ENCODE measurements at places on chromosomes 1 and 21.
A peak's percentile ranks its signal among the peaks of the same experiment; 100 is the strongest.

- no peak for DNase-seq
Measured at GRCh38 chr1:2307972-2308371, 79.9 kb downstream of the SKI start.

DNA sequence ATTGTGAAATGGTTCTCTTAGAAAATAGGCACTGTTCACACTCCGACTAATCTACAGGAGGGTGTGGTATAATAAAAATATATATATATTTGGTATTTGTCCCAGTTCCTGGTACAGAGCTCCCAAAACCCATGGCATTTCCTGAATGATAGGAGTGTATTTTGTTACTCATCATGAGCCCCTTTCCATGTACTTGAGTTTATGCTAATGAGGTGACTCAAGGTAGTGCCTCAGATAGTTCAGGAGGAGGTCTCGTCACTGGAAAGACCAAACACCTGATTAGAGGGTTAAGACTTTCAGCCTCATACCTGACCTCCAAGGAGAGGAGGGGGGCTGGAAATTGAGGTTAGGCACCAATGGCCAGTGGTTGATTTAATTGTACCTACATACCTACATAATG lies 57.9 kb downstream of the TTC3 start:
- no peak for DNase-seq

DNA sequence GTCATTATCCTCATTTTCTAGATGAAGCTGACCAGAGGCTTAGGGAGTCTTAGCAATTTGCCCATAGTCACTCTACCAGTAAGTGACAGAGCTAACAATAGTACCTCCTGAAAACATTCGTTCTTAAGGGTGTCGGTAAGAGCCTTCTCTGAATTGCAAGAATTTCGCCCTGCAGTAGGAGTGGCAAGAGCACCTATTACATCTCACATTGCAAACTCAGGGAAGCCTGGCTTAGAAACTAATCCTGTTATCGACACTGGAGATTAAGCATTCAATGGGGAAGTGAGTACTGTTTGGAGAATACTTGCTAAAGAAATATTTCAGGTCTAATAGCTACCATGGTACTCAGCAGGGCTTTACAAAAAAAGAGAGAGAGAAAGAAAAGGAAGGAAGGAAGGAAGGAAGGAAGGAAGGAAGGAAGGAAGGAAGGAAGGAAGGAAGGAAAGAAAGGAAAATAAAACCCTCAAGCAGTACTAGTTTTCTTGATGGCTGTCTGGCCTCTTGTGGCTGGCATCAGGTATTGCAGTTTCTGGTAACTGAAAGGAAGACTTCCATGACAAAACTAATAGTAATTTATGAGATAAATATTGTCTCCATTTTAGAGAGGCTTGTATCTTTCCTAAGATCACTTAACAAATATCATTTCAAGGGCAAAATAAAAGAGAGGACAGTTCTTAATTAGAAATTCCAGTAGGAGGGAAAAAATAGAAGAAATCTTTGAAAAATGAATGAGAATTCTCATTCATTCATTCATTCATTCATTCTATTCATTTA lies 10.4 kb downstream of the C1orf226 start:
- peak; percentile 15 for DNase-seq

DNA sequence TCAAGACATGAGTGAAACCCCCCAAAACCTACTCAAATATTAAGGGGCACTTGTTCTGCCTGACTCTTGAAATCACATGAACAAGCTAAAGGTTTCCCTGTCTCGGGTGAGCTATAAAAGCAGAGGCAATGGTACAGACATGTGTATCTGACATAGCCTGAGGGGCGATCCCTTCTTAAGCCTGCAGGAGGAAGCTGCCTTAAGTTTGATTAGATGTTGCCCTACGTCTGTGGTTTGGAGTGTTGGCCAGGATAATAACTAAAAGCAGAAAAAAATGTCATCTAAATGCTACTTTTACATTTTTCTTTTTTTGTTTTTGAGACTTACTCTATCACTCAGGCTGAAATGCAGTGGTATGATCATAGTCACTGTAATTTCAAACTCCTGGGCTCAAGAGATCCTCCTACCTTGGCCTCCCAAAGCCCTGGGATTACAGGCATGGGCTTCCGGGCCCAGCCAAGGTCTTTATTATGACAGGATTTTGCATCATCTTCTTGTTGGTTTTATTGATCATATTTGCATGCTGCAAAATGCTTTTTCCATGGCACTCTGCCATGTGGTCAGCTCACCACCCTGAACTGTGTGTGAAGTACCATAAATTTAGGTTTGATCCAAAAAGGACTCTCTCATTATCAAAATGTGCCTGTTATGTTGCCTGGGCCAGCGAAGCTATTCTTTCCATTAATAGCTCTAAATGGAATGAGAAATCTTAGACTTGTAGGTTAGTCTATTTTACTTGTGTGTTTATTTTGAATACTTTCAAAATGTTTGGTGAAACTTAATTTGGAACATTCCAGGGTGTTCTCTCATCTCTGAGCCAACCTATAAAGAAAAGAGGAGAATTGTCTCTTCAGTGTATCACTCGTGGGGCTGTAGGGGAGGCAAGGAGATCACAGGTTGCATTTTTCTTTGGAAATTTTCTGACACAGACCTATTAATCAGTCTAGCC lies 15.0 kb upstream of the HMGN1 start:
- no peak for DNase-seq

- DNase-seq: no peak
Measured at GRCh38 chr1:46596036-46596435, 8.0 kb downstream of the MKNK1 start.

GRCh38 chr21:46569081-46569480 lies 35.8 kb downstream of the S100B start:
- no peak for DNase-seq

- no peak for DNase-seq
Measured at GRCh38 chr21:46078322-46078977, 19.5 kb upstream of the COL6A2 start.

GRCh38 chr1:204520834-204521709 lies 4.9 kb downstream of the MDM4 start:
- peak; percentile 27 for DNase-seq

GRCh38 chr1:42817440-42817767 lies 207 bp upstream of the SVBP start:
- no peak for DNase-seq

- no peak for DNase-seq
Measured at GRCh38 chr1:68198752-68199151, 33.6 kb downstream of the WLS start.
